ENCODE measurements at places on chromosomes 4 and X. TPM values are rescaled to one million over a fixed set of nuclear protein-coding genes. Genes with fewer than 3 reads are reported as not detected.

ARHGAP4 gene
- 2.6 TPM for total RNA-seq

HPGDS gene
- 0.53 TPM for total RNA-seq

CXCL9 gene
- total RNA-seq = not detected

IDUA gene
- total RNA-seq = 3.1 TPM

DCAF8L2 gene
- total RNA-seq = not detected

RADX gene
- 0.36 TPM for total RNA-seq

XAGE1B gene
- total RNA-seq = not detected

FANCB gene
- not detected for total RNA-seq

AR gene
- 9.9 TPM for total RNA-seq

NXF2 gene
- not detected for total RNA-seq

GAGE2A gene
- not detected for total RNA-seq

PPEF2 gene
- total RNA-seq = not detected

BEND2 gene
- 0.15 TPM for total RNA-seq

ASB9 gene
- not detected for total RNA-seq

SHROOM4 gene
- 3.8 TPM for total RNA-seq

VEGFD gene
- 5.1 TPM for total RNA-seq

ETDB gene
- not detected for total RNA-seq

CCNA2 gene
- total RNA-seq = 0.60 TPM

PDZD11 gene
- total RNA-seq = 12.8 TPM

TMEM271 gene
- total RNA-seq = not detected

ASIC5 gene
- not detected for total RNA-seq

ENPEP gene
- total RNA-seq = 1.4 TPM

OSTC gene
- total RNA-seq = 25.0 TPM

NMU gene
- not detected for total RNA-seq

COL25A1 gene
- 0.85 TPM for total RNA-seq

SLC16A2 gene
- total RNA-seq = 2.2 TPM

SYN1 gene
- 0.22 TPM for total RNA-seq

CD38 gene
- total RNA-seq = 1.8 TPM

NEUROG2 gene
- not detected for total RNA-seq

ZAR1 gene
- total RNA-seq = not detected

PPARGC1A gene
- 68.9 TPM for total RNA-seq

GLRA2 gene
- not detected for total RNA-seq

PGK1 gene
- total RNA-seq = 220 TPM

OPN1MW gene
- total RNA-seq = not detected

ZCCHC12 gene
- total RNA-seq = not detected

TRIM61 gene
- 0.46 TPM for total RNA-seq

UGT2B7 gene
- total RNA-seq = 0.26 TPM

Data from gastrocnemius medialis (tissue), 4 donors.